ENCODE measurements at places on chromosomes 2 and 18.

DNA sequence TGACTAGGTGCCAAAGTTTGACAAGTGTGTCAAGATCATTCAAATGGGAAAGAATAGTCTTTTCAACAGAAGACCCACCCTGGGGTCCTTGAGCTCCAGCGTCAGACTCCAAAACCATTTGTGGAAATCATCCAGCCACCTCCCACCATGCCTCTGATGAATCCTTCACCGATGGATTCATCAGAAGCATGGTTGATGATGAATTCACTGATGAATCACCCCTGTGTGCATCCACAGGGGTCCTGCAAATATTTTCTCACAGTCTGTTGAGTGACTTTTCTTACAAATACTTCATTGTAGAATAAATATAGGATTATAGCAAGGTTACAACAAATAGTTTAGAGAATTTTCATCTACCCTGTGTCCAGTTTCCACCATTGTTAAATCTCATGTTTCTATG lies 4.3 kb downstream of the UGT1A9 start:
- no peak for DNase-seq

GRCh38 chr2:230868161-230868946 lies 3.6 kb downstream of the ITM2C start:
- no peak for DNase-seq

DNA sequence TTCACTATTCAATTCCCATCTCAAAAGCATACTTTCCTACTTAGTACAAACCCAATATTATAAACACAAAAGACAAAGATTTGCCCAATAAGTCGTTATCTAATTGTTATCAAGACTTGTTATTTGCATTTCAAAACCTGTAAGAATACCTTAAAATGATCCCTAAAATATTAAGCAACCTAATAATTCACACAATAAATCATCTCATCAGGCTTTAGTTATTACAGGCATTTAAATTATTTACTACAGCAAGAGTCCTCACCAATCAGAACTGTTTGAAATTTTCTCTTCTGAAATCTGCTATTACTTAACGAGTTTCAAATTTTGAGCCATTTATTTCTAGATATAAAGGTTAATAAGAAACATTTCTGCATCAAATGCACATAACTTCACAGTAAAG lies 1.6 kb downstream of the CCDC88A start:
- no peak for DNase-seq

- no peak for DNase-seq
These were observed 211.5 kb downstream of the RAD51AP2 start for GRCh38 chr2:17306706-17307105.

DNA sequence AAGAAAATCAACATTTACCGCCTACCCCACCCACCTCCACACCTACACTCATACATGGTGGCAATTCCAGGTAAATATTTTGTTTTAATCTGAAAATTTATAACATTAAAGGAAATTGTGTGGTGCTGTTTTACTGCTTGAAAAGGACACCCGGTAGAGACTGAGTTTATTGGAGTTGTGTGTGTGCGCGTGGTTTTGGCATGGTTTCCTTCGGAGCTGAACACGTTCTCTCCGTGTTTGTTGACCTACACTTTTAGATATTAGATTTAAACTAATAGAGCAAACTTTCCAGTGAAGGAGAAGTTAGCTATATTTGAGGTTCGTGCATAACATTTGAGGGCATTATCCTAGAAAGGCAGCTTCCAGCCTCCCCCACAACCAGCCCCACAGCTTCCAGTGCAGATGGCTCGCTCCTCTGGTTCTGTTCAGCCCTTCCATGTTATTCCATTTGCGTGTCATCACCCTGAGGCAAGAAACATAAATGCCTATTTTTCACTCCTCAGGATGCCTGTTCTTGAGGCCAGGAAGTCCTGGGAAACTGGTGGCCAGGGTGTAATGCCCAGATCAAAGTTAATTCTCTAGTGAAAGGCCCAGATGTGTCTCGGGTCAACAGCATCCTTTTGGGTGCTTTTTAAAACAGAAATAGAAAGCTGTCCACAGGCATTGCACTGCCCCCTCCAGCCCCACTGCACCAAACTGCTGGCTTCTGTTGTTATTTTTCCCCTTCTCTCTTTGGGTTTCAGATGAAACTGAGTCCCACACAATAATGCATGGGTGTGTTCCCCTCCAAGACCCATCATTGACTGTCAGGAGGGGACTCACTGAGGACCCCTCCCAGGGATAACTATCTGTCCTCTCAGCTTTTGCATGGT lies 190.2 kb downstream of the SETBP1 start:
- no peak for DNase-seq

DNA sequence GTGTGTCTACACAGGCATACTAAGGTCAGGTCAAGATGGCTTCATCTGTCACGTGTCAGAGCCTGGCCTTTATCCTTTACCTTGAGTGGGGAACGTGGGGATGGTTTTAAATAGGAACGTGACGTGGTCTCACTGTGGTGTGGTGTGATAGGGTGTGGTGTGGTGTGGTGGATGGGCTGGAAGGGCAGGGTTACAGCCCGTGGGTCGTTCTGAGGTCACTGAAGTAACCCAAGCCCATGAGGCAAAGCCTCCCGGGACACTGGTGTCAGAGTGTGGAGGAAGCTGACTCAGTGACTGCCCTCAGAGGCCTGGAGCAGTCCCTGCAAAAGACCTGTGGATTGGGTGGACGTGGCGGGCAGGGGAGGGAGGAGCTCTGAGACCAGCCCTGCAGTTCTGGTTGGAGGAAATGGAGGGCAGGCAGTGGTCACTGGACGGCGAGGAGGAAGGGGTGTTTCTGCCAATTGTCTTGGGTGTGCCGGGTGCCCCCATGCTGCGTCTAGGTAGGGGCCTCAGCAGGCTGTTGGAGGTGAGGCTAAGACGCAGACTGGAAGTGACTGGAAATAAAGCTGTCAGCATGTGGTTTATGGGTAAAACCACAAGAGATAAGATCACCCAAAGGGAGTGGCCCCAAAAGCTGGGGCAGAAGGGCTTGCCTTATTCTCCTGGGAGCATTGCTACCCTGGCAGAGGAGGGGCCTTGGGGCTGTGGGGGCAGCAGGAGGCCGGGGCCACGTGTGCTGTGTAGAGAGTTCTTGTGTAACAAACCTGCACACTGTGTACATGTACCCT lies 84.8 kb downstream of the SH3RF3 start:
- DNase-seq, result peak; percentile 86

DNA sequence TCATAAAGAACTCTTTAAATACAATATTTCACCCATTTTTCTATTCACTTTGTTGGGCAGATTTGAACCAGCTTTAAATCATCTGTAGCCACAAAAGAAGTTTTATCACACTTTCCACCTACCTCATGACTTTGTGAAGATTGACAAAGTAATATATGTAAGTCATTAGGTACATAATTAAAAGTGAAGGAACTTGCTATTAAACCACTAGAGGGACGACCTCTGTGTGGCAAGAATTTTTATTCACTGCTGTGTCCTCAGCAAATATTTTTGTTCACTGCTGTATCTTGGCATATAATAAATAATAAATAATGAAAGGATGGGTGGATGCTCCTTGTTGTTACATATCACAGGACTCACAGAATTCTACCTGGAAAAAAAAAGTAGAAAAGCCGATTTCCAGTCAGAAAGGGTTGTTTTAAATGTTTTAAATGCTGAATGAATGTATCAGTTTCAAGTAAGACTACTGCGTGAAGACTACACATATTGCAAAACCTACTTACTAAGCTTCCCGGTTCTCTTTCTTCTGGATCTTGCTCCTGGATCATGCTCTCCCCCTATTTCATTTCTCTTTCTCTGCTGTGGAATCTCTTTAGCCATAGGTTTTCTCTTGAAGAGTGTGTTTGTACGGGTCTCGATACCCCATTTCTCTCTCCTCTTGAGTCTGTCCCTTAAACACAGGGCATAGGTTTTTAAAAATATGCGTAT lies 44.8 kb downstream of the KCMF1 start:
- no peak for DNase-seq

DNA sequence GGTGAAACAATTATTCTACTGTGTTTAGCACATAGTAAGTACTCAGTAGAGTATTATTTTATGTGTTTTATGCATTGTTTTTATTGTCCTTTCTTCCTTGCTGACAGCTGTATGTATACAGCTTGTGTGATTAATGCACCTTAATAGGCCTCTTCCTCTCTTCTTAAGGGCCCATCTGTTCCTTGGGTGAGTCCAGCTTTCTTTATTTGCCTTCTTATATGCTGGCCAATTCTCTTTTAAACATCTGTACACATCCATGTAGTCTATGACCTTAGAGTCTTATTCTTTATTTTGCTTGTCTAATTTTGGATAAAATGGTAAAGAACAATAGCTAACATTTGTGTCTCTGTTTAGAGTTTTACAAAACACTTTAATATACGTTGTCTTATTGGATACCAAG lies 333.7 kb upstream of the MEIS1 start:
- DNase-seq, result no peak
